NCI-H345 (cell line): ENCODE measurements at places on chromosomes 1 and 21.

- no peak for DNase-seq
Observed at GRCh38 chr1:216459651-216460207, 36.5 kb upstream of the USH2A start.

GRCh38 chr1:2982615-2983318 lies 38.5 kb upstream of the ACTRT2 start:
- no peak for DNase-seq

- DNase-seq: no peak
Observed at GRCh38 chr1:184768467-184768866, 13.8 kb upstream of the EDEM3 start.

GRCh38 chr21:46491553-46491952 lies 32.9 kb downstream of the DIP2A start:
- no peak for DNase-seq

- no peak for DNase-seq
Observed at GRCh38 chr21:14686466-14687267, 140.6 kb upstream of the SAMSN1 start.

DNA sequence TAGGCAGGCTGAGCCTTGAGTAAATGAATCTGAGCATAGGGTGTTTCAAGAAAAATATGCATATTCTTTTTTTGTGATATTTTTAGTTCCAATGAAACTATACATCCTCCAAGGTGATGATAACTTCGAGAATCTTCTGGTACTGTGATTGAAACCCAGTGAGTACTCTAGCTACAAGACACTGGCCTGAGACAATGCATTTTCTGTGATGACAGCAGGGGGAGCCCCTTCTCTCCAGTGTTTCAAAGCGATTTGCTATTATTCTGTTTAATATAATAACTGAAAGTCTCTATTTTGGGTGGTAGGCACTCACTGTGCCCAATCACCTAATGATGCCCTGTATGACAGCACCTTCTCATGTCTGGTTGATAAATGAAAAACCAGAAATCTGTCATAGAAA lies 12.1 kb downstream of the IRF2BP2 start:
- DNase-seq: peak; percentile 24
